ENCODE measurements at places on chromosomes 16 and 17.

- no peak for DNase-seq
Observed at GRCh38 chr16:48187779-48188178, 32.0 kb upstream of the ABCC12 start.

- DNase-seq, result no peak
Observed at GRCh38 chr17:79182176-79183042, 107.8 kb downstream of the ENGASE start.

DNA sequence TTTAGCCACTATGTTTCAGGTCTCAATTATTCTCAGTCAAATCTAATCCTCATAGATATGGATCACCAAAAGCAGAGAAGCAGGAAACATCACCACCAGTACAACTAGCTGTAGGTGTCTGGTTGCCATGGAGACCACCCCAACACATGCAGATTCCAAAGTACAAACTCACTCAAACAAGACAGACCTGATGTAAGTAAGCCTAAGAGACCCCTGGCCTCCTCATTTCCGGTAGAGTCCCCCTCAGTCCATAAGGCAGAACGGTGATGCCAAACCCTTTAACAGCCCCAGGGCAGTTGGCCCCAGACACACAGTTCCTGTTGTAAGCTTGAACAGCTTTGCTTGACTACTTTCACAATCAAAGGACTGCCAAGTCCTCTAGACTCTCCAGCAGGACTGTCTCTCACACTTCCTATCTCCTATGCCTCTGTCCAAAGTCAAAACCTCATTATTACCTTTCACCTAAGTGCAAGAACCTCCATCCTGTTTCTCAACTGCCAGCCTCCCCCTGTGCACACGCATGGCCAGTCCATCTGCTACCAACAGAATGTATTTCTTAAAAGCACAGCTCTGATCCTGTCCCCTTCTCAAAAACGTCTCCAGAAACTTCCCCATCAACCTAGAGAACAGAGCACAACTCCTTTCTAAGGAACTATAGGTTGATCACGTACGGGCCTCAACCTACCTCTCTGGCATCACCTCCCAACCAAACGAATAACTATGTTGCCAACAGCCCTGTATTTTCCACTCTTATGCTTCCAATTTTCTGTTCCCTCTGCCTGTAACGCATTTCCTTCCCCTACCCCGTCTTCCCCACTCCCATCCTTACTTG is 23.9 kb downstream of the SLC39A11 start:
- no peak for DNase-seq

DNA sequence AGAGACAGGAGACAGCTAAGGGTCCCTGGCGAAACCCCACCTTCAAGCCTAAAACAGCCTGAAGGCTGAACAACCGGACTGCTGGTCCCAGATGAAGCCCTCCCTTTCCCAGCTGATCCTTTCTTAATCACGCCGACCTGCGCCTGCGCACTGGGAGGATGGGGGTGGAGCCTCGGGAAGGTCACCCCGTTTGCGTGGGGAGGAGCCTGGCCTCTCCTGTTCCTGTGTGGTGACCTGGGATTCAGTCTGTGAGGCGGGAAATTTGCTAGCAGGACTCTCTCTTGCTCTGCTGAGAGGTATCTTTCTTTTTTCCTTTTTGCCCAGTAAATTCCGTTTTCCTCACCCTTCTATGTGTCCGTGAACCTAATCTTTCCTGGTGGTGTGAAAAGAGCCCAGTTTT is 9.6 kb downstream of the FAM20A start:
- peak; percentile 93 for DNase-seq

DNA sequence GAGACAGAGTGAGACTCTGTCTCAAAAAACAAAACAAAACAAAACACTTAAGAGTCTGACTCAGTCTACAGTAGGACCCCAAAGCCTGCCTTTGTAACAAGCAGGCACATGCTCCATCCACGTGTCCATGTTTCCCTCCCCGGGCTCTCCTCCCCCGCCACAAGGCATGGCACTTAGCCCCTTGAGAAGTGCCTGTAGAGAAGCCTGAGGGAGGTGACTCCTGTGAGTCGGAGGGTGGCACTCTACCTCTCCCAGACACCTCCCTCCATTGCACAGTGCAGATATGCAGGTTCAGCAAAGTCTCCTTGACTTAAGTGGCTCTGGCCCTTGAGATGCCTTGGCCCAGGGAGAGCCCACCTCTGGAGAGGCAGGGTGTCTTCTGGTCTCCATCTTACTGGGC is 6.8 kb downstream of the FHOD1 start:
- peak; percentile 14 for DNase-seq

DNA sequence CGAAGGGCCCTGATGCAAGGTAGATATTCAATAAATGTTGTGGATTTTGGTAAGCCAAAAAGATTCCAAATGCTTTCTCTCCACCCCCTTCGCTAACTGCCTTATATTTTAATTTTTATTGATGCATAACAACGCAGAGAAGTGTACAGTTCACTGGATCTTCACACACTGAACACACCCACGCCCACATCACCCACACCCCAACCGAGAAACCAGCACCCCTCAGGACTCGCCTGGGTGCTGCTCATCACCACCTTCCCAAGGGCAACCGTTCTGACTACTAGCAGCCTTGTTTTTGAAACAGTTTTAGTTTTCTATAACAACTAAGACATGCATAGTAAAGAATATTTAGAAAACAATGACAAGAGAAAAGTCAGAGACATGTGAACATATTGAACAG is 9.1 kb upstream of the PLCG2 start:
- no peak for DNase-seq

GRCh38 chr17:63649813-63650212 is 27.6 kb downstream of the MAP3K3 start:
- DNase-seq, result no peak

- no peak for DNase-seq
Observed at GRCh38 chr17:12048843-12049473, 28.3 kb downstream of the MAP2K4 start.

- DNase-seq, result no peak
Observed at GRCh38 chr16:85398050-85398451, 215.1 kb upstream of the GSE1 start.

DNA sequence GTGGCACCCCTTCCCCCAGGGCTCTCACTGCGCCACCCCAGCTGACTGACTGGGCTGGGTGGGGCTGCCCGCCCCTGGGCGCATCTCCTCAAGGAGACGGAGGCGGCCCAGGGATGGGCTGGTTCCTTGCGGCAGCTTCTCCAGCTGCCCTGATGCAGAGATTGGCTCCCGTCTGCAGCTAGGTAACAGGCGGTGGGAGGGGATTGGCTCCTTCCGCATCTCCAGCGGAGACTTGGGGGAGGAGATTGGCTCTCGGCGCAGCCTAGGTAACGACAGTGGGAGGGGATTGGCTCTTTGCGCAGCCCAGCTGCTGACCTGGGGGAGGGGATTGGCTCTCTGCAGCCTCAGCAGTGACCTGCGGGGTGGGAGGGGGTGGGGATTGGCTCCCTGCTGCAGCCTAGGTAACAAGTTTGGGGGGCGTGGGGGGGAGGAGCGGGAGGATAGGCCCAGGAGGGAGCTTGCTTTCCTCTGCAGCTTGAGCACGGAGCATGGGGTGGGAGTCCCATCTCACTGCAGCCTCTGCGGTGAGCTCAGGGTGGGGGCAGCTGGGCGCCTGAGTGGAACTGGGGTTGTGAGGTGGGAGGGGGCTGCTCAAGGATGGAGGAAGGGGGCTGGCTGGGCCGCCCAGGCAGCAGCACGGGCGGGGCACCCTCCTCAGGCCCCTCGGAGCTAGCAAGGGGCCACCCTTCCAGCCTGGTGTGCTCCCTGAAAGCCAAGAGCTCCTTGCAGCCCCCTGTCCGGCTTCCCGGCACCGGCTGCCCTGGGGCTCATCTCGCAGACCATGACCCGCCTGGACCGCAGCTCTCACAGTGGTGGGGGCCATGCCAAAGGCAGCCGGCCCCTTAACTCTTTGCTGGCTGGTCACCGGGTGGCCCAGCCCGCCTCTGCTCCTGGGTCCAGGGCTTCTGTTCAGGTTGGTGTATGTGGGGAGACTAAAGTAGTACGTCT is 6.4 kb downstream of the NFE2L1 start:
- DNase-seq, result no peak

- no peak for DNase-seq
Observed at GRCh38 chr17:2412561-2413021, 11.7 kb upstream of the MNT start.

GRCh38 chr16:25093208-25094061 is 18.1 kb upstream of the LCMT1 start:
- DNase-seq, result no peak

GRCh38 chr16:19672378-19672777 is 45.6 kb downstream of the KNOP1 start:
- no peak for DNase-seq

GRCh38 chr16:89793955-89794354 is 22.5 kb downstream of the FANCA start:
- DNase-seq, result no peak

DNA sequence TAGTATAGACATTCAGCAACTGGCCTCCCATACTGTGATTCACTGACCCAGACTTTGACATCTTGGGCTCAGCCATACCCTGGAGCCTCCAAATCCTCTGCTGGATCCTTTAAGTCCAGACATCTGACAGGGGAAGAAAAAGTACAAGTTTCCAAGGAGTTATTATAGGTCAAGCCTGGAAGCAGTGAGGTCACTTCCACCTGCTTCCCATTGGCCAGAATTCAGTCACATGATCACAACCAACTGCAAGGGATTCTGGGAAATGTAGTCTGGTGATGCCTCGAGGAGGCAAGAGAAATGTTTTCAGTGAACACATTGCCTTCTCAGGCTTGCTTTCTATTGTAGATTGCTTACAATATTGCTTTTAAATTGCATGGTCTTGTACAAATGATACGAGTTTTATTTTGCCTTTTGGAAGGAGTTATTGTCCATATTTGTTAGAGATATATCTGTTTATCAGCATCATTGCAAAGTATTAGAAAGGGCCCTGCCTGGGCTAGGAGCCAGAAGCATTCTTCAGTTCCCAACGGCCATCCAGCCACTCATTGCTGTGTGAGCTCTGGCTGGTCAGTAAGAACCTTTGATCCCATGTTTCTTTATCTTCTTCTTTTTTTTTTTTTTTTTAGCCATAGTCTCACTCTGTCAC is 696.9 kb downstream of the WWOX start:
- peak; percentile 68 for DNase-seq

- no peak for DNase-seq
Observed at GRCh38 chr16:89437251-89437987, 52.9 kb downstream of the ANKRD11 start.

GRCh38 chr17:64736804-64737492 is 74.8 kb upstream of the SMURF2 start:
- DNase-seq, result peak; percentile 87

- DNase-seq, result no peak
Observed at GRCh38 chr17:9519583-9520272, 55.9 kb downstream of the STX8 start.

DNA sequence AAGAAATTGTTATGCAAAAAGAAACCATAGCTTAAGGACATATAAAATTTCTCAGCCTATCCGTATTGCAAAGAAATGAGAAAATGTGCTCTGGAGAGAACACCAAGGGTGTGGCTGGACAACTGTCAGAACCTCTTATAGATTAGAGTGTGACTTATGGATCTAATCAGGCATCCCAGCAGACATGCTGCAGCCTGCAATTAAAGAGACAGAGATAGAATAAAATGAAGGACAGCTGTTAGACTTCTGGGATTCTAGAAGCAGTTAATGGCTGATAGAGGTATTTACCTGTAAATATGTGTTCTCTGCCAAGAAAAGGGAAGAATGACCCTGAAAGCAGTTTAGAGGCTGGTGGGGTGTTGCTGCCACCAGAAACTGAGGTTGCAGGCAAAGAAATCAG is 160.1 kb upstream of the KIF2B start:
- no peak for DNase-seq

- DNase-seq, result no peak
Observed at GRCh38 chr17:6706499-6706898, 6.7 kb downstream of the SLC13A5 start.

DNA sequence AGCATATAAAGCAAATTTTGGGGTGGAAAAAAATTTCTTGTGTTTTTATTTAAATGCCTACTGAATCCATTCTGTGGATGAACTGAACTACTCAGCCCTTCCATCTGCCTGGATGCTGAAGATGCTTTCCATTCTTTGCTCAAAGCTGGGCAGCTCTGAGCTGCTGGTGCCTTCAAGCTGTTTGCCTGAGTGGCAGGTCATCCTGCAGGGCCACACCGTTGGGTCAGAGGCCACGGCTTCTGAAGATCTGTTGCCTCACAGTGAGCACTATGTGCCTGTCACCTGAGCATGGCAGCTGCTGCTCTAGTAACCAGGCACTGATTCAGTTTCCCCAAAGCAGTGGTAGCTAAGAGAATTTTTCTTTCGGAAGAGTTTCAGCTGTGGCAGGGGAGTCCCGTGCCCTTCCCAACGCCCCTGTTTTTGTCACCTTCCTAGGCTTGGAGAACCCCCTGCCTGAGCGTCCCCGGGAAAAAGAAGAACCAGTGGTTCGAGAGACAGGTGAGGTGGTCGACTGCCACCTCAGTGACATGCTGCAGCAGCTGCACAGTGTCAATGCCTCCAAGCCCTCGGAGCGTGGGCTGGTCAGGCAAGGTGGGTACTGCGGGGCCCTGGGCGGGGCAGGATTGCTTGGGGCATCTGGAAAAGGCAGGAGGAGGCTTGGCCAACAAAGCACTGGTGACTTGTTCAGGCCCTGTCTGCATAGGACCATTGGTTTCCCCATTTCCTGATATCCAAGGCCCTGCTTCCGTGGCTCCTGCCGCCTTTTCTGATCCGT is 8.5 kb downstream of the PLK1 start:
- no peak for DNase-seq

DNA sequence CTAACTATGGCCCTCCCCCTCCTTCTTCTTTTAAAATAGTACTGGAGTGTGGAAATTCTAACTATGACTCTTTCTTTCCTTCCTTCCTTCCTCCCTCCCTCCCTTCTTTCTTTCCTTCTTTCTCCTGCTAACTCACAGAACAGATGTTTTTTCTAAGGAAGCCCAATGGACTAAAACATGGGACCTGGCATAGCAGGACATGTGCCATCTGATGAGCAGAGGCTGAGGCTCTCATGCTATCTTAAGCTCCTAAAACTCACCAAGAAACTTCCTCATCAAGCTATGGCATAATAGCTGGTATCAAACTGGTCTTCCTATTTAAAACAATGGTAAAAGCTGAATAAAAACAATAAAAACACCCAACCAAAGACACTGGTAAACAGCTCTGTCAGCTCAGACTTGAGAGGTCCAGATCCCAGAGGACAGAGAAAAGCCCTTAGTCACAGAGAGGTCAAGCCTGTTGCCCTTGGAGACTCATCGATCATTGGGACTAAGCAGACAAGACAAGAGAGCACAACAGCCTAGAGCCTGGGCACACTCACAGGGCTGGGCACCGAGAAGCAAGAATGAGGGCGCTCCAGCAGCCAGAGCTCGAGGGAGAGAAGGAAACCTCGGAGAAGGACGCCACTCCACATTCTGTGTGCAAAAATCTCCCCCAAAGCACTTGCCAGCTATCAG is 27.6 kb downstream of the SLC38A10 start:
- DNase-seq, result no peak

DNA sequence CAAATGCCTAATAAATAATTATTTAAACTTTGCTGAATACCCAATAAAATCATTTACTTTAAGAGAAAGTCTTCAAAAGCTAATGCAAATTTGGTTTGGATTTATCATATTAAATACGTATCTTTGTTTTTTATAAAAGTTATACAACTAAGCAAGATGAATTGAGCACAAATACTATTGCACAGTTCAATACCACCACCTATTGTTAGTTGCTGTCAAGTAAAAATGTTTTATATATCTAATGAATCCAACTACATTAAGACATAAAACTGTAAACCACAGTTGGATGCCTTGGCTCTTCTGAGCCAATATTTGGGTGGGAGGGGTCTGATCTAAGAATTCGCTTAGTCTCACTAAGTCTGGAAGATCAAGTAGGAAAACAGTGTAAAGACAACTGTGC is 7.7 kb downstream of the FBXL20 start:
- peak; percentile 23 for DNase-seq

GRCh38 chr16:30499284-30499683 is 26.7 kb downstream of the ITGAL start:
- DNase-seq, result no peak

Measured in SK-MEL-5 (cell line).